NCI-H187 treated with DMSO at 0.1 percent for 48 hours (cell line): ENCODE measurements at places on chromosomes 3 and 15.

DNA sequence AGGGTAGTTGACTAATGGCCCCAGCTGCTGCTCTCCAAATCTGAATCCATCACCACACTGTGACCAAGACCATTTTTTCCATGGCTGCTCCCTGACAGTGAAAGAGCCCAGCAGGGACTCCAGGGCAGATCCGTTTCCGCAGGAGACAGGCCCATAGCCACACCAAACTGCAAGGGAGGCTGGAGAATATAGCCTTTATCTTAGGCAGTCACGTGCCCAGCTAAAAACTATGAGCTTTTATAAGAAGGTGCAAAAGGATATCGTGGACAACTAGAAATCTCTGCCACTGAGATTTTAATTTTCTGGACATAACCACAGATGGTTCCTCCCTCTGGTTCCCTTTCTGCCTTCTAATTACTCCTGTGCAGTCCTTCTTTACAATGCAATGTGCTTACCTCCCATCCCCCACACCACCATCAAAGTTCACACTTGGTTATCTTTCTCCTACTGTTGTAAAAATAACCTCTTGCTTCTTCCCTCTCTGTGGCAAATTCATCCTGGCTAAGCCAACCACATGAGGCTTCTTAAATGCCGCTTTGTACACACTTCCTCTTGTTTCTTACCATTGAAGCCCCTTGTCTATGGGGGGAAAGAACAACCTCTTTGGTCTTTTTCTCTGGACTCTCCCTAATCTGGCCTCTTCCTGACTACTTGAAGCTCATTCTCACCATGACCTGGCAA is 233.7 kb downstream of the SHQ1 start:
- no peak for DNase-seq

- no peak for DNase-seq
Observed at GRCh38 chr3:100456745-100457144, 35.7 kb upstream of the TMEM45A start.

GRCh38 chr15:49747340-49747739 is 126.5 kb downstream of the DTWD1 start:
- DNase-seq = no peak

DNA sequence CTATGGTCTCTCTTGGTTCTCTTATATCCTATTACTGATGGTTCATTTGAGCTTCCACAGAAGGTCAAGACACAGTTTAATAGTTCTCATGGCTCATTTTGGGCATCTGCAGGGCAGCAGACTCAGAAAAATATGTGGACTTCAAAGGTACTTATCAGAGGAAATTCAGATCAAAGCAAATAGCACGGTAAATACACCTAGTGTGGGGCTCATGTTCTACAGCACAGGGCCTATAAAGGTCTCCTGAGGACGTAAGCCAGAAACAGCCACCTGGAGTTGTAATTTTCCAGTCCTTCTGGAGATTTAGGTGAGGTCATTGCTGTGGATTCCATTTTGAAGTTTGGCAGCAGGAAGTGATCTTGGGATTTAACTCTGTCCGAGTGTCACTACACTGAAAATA is 134.5 kb upstream of the SGO1 start:
- no peak for DNase-seq
